ENCODE measurements at places on chromosomes 1 and 21. TPM values are rescaled to one million over a fixed set of nuclear protein-coding genes. Genes with fewer than 3 reads are reported as not detected.
A peak's percentile ranks its signal among the peaks of the same experiment; 100 is the strongest.

SPRR1A gene
- not detected for total RNA-seq

RNU1-2 gene
- total RNA-seq, result 1,409 TPM

GPATCH3 gene
- 9.2 TPM for total RNA-seq

NKAIN1 gene
- not detected for total RNA-seq

FCRLB gene
- not detected for total RNA-seq

SAMD13 gene
- 0.38 TPM for total RNA-seq

PALMD gene
- total RNA-seq, result not detected

TSPEAR gene
- not detected for total RNA-seq

PERM1 gene
- total RNA-seq, result not detected

HSPA6 gene
- 0.53 TPM for total RNA-seq

HAO2 gene
- not detected for total RNA-seq

GOLT1A gene
- total RNA-seq, result not detected

DNA sequence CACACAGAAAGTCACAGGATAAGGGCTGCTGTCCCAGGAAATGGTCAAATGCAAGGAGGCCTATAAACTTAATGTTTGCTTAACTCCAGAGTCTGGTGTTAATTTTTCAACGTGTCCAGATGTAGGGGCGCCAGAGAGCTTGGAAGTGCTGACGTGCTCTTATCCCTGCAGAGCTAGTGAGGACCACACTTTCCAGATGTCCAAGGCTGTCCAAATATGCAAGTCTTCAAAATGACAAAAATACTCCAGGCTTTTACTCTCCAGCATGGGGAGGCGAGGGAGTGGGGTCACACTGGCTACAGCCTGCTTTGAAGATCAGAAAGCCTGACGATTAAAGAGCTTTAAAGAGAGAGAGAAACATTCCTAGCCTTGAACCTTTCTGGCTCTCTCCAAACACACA is 57.6 kb downstream of the ABCA4 start:
- DNase-seq, result no peak

DNA sequence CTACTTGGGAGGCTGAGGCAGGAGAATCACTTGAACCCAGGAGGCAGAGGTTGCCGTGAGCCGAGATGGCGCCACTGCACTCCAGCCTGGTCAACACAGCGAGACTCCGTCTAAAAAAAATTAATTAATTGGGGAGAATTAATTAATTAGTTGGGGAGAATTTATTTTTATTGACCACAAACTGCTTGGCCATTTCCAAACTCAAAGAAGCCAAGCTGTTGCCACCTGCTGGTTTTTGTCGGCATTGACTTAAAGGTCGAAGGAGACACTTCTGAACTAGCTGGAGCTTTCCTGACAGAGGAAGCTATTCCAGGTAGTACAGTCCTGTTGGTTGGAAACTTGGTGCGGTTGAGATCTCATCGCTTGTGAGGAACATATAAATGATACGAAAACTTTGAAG is 13.1 kb downstream of the MAP1LC3C start:
- DNase-seq, result peak; percentile 28

DNA sequence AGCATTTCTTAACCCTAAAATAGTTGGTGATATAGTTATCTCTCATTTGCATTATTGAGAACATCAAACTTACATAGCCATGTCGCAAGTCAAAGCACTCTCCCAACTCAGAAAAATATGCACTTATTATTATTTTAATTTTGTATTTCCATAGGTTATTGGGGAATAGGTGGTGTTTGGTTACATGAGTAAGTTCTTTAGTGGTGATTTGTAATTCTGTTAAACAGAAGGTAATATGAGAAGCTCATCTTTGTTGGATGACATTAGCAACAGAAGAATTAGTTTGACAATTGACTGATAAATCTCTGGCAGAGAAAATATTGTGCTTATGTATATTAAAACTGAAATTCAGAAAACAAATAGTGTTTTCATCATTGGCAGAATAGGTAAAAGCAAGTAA is 154.8 kb downstream of the NFIA start:
- DNase-seq, result no peak

DNA sequence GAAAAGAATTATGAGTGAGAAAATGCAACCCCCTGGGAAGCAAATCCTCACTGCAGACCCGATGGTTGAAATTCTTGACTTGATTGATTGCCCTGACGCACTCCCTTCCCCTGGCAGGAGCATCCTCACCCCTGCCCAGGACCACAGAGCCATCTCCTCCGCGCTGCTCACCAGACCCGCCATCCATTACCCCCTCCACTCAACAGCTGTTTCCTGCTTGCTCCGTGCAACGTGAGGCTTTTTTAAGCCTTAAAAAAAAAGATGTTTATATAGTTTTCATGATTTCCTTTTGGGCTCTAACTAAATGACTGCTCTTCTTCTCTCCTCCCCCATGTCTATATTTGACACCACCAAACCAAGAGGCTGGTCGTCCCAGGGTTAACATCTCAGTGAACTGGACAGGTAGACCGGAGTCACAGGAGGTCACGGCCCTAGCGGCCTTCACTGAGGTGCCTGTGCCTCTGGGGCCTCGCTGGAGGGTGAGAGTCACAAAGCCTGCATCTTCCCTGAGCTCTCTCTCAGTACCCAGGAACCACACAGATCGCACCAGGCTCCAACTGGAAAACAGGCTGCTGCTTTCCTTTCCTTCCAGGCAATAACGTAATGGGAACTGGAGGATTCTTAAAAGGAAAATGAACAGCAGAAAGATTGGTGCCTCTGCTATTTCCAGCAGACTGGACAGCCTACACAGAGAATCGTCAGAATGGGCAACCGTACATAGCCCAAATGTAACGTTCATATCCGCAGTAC is 49.8 kb downstream of the ZBTB18 start:
- no peak for DNase-seq

- no peak for DNase-seq
Observed at GRCh38 chr1:9086796-9087195, 17.4 kb upstream of the SLC2A5 start.

- DNase-seq, result no peak
Observed at GRCh38 chr1:167442854-167443565, 75.3 kb downstream of the CD247 start.

GRCh38 chr1:74933500-74933899 is 200.5 kb downstream of the TYW3 start:
- DNase-seq, result no peak

GRCh38 chr1:164440232-164440631 is 118.8 kb upstream of the PBX1 start:
- DNase-seq, result no peak

- no peak for DNase-seq
Observed at GRCh38 chr21:14718951-14719350, 172.8 kb upstream of the SAMSN1 start.

GRCh38 chr1:5954964-5955363 is 37.3 kb downstream of the NPHP4 start:
- DNase-seq, result no peak

- DNase-seq, result no peak
Observed at GRCh38 chr1:170203693-170204092, 57.9 kb downstream of the NTMT2 start.

DNA sequence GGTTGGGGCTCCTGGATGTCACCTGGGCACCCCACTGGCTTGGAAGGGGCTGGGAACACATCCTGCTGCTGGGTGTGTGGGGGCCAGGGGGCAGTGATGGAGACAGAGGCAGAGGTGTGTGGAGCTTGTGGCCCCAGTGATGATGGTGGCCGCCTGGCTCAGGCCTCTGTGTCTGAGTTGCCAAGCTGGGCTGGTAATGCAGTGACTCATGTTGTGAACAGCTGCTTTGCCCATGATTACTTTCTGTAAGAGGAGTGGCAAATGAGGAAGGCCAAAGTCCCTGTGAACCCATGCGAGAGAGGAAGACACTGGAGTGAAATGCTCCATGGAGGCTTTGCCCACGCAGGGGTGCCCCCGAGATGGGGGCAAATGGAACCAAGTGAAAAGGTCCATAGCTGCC is 86.8 kb downstream of the KCNJ6 start:
- no peak for DNase-seq

- DNase-seq, result no peak
Observed at GRCh38 chr1:11787804-11788436, 17.8 kb downstream of the MTHFR start.

- DNase-seq, result no peak
Observed at GRCh38 chr1:218368686-218369085, 23.6 kb downstream of the TGFB2 start.

- no peak for DNase-seq
Observed at GRCh38 chr1:203556047-203556851, 62.3 kb downstream of the OPTC start.

- no peak for DNase-seq
Observed at GRCh38 chr1:234132795-234133194, 228.3 kb downstream of the SLC35F3 start.

DNA sequence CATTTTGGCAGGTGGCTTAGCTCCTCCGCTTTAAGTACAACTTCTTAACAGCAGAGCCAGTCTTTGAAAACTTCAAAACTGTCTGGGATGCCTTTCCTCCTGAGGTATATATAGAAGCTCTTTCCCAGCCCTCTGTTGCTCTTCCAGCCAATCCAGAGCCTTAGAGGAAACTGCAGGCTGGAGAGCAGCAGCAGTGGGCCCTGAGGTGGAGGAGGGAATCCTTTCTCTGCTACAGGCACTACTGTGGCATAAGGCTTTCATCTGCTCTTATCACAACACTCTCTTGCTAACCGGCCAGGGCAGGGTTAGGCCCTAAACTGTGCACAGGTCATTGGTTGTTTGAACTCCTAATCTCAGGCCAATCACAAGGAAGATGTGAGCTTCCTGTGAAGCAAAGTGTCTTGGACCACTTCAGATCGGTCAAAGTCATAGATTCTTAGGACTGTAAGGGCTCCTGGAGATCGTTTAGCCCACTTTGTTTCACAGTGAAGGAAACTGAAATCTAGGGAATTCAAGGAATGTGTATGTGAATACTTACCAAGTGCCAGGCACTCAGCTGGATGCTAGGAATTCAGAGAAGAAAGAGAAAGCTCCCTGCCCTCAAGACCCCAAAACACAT is at the start of gene RGS5:
RGS5 (minus strand) TSS at position 84 of the 619 bp plus-strand sequence; CDS start at position 3, 81 bp downstream.
- DNase-seq, result no peak

GRCh38 chr1:160860840-160861505 is 1.7 kb downstream of the CD244 start:
- no peak for DNase-seq

GRCh38 chr1:245810181-245810769 is 655.5 kb downstream of the KIF26B start:
- DNase-seq, result no peak

GRCh38 chr21:17738176-17738953 is 80.8 kb downstream of the C21orf91 start:
- no peak for DNase-seq

GRCh38 chr1:217333939-217334338 is 297.0 kb downstream of the GPATCH2 start:
- DNase-seq, result no peak

DNA sequence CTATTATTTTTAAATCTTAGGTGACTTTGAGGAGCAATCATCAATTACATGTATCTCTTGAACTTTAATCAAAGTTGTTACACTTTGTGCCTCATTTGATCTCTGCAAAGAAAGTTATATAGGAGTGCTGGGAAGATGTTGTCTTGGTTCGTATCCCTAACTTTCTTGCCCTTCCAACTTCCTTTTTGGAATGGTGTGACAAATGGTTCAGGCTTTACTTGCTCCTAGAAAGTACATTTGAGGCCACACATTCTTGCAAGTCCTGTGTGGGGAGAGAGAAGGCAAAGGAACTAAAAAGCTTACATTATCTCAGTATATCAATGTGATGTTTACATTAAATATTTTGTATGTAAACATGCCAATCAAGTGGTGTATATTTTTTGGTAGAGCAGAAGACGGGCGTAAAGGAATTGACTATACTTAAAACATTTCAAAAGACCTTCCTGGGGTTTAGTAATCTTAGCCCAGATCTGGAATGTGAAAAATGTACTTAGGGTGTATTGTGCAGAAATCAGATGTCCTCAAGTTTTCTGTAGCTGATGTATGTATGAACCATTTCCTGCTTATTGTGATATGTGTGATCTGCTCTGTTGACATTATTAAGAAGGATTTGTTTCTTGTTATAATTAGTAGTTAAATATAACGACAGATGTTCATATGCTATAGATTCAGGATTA is 59.2 kb downstream of the USP25 start:
- DNase-seq, result no peak

- no peak for DNase-seq
Observed at GRCh38 chr1:178418284-178418955, 78.3 kb downstream of the CLEC20A start.

- DNase-seq, result no peak
Observed at GRCh38 chr1:37792943-37793686, 532 bp upstream of the MANEAL start.

- no peak for DNase-seq
Observed at GRCh38 chr1:83919872-83920271, 79.1 kb downstream of the TTLL7 start.

DNA sequence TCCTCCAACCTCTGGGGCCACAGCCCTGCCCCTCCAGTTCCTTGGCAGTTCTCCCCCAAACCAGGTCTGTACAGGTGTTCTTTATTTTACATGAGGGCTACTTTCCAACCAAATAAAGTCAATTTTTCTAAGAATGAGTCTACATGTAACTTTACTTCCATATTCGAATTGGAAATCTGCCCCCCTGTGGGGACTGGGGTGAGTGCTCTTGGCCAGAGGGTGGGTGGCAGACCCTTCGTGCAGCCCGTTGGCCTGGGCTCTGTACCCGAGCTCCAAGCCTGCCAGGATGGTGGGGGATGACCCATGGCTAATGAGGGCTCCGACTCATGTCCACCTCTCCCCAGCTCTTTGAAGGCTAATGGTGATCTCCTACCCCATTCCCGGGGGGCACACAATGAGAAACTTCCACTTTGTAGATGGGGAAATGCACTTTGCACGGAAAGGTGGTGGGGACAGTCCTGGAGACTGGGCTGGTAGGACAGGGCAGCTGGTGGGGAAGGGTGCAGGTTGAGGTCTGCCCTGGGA is 589 bp upstream of the CATSPER4 start:
- no peak for DNase-seq

DNA sequence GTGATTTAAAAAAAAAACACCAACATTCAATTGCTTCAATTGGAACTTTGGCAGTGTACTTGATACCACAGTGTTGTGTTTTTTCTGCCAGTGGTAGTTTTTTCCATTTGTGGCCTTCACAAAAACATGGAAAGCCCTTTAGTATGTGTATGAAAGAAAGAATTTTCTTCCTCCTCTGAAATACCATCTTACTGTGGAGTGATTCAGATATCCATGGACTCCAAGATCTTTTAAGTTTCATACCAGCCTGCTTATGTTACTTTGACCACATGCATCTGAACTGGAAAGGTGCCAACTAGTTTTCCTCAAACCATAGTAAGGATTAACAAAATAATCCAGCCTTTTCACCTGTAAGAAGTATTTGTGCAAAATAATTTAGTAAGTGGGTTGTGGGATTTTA is 3.4 kb downstream of the PPP2R5A start:
- no peak for DNase-seq

Data from activated CD4-positive, alpha-beta memory T cell treated with anti-CD3 and anti-CD28 coated beads for 36 hours (primary cell).